ENCODE measurements at places on chromosomes 7 and 10.

DNA sequence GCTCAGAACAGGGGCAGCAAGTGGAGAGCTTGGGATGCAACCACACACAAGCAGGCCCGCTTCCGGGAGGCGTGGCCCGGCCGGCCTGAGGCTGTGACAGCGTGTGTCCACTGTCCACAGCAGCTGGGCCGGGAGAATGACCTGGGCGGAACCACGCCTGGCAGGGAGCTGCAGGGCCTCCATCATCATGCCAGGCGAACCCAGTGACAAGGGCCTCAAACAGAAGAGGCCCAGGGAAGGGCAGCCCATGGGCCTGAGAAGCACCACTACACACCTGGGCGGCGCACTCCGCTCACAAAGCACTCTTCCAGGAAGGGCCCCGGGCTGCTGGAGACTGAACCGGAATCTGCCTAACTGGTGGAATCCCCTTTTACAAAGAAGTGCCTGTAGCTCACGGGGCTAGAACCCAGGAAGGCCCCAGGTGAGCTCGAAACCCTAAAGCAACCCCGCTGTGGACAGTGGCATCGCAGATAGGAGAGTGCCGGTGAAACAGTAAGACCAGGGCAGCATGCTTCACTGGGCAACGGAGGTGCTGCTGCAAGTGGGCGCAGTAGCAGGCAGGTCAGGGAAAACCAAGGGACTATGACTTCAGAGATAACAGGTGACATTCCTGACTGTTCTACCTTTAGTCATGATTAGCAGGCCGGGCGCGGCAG, 66.0 kb downstream of the MAD1L1 start:
- no peak for DNase-seq

DNA sequence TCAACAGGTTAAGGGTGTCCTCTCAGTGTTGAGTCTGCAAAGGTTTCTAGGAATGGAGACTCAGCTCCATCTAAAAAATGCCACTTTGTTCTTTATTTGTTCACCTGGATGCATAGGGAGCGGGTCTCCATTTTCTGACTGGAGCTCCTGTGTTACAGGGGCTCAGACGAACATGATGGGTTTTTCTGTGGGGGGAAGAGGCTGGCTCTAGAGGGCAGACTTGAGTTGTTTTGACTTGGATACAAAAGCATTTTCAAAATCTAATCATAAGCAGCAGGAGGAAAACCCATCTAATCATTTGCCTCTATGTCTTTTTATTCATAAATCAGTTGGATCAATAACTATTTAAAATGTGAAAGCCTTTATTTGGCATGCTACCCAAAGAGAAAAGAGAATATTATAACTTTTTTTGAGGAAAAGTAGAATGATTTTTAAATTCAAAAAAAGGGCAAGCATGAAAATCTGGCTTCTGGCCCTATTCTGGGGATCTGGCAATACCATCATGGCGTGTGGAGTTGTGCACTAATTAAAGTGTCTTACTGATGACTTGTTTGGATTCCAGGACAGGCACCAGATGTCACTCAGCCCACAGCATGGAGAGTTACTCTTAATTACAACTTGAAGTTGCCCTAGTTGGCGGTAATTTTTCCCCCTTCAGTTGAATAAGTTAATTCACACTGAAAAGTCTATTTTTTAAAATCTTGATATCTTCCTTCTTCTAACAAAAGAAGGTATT, 594.9 kb downstream of the REEP3 start:
- no peak for DNase-seq

- no peak for DNase-seq
These were observed 337.8 kb downstream of the ELMO1 start for GRCh38 chr7:37110660-37111424.

DNA sequence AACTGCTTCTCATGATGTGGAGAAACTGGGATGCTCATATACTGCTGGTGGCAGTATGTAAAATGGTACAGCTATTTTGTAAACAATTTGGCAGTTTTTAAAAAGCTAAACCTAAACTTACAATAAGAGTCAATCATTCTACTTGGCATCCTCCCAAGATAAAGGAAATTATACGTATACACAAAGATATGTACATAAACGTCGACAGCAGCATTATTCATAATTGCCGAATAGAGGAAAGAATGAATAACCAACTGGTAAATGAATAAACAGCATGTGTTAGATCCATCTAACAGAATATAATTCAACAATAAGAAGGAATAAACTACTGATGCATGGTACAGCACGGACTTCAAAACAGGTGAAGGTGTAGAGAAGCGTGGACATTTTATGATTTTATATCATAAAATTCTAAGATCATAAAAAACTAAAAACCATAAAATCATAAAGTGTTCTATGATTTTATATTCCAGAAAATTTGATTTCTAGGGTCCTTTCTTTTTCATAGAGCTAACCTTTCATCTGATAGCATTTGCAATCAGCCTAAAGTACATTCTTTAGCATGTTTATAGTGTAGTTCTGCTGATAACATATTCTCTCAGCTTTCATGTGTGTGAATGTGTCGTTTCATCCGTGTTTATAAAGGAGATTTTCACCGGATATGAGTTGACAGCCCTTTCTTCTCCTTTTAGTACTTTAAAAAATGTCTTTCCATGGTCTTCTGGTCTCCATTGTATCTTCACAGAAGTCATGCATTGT, 261.5 kb downstream of the DIP2C start:
- DNase-seq, result no peak

GRCh38 chr10:102262744-102263370, 17.5 kb downstream of the GBF1 start:
- no peak for DNase-seq

- no peak for DNase-seq
These were observed 57.5 kb downstream of the LCOR start for GRCh38 chr10:96889415-96890171.

GRCh38 chr7:47394751-47395252, 187.1 kb downstream of the TNS3 start:
- no peak for DNase-seq

- DNase-seq, result peak; percentile 14
These were observed 72.3 kb downstream of the AMZ1 start for GRCh38 chr7:2760098-2760889.

DNA sequence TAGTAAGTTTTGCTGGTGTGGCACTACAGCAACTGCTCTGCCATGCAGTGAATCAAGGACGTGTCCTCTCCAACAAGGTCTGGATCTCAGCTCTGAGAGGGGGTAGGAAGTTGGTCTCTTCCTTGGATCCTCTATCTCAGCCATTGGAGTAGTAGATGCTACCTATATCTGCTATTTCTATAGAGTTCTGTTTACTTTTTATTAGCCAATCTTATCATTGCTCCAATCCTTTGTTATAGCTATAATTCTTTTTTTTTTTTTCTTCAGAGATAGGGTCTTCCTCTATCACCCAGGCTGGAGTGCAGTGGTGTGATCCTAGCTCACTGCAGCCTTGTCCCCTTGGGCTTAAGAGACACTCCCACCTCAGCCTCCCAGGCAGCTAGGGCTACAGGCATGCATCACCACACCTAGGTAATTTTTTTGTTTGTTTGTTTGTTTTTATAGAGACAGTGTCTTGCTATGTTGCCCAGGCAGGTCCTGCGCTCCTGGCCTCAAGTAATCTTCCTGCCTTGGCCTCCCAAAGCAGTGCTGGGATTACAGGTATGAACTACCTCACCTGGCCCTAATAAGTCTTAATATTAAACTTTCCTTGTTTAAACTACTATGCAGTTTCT, 155.2 kb upstream of the ASAH2 start:
- DNase-seq, result no peak

GRCh38 chr7:147646568-147646967, 944.0 kb upstream of the C7orf33 start:
- no peak for DNase-seq

DNA sequence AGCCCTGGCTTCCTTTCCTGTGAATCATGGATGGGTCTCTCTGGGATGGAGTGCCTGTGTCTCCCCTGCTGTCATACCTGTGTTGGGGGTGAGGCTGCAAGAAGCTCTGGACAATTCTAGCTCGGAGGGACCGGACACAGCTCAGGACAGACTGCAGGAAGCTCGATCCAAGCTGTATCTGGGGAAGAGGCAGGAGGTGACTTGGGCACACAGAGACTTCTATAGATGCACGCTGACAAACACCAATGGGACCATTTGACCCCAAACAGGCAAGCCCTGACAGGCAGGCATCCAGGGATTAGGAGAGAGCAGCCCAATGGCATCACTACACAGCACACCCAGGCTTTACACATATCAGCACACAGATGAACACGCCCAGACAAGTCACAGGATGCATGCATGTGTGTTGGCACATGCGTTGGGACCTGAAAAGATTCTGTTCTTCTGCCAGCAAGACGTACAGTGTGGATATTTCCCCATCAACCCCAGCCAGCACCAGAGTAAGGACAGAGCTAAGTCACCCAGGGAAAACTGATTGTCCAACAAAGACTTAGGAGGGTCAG, 4.5 kb downstream of the LLCFC1 start:
- no peak for DNase-seq
